GM06990 (cell line): ENCODE measurements at places on chromosomes 11 and 22.

DNA sequence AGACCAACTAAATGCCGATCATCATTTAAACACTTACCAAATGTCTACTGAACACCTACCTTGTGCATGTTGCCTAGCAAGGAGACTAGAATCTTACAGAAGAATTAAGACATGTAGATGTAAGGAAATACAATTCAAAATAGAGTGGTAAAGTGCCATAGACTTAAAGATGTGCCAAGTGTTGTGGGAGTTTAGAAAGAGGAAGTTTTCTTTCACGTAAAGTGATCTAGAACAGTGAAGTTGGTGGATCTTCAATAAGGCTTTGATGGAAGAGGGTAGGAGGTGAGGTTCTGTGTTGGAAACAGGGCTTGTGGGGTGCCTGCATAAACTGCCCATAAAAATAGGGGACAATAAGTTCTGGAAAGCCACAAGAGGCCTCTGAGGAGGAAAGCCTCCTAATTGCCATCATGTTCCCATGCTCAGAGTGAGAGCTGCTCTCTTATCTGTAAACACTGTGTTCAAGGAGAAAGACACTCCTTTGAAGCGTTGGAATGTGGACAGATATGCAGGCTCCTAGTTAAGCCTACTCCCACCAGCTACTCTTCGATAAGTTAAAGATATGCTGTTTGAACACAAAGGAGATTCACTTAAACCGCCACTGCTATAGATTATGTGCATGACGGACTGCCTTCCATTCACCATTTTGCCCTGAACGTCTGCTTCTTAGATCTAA is 66.7 kb downstream of the HSD17B12 start:
- no peak for DNase-seq

DNA sequence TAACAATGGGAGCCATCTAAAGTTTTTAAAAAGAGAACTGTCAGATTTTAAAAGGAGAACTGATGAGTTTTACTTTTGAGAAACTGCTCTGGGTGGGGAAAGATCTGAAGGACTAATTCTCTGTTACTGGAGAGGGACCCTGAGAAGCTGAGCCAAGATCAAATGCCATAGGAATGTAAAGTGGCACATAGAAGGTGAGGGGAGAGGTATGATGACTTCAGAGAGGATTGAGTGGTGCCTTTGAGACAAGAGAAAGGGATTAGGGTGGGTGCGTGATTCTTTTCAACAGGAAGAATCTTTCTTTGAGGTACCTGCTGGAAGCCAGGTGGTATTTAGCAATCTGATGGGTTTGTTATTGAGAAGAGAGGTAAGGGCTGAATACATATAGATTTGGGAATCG is 9.0 kb downstream of the CRKL start:
- DNase-seq: no peak

- DNase-seq: no peak
Observed at GRCh38 chr22:20019661-20020532, 1.0 kb upstream of the TANGO2 start.

- DNase-seq: no peak
Observed at GRCh38 chr11:60905047-60905446, 1.3 kb downstream of the PRPF19 start.

GRCh38 chr22:46774253-46774979 is 12.0 kb downstream of the TBC1D22A start:
- peak; percentile 83 for DNase-seq
